ENCODE measurements at places on chromosomes 7 and 10.

- DNase-seq: no peak
Observed at GRCh38 chr10:128578766-128579165, 452.5 kb upstream of the MKI67 start.

DNA sequence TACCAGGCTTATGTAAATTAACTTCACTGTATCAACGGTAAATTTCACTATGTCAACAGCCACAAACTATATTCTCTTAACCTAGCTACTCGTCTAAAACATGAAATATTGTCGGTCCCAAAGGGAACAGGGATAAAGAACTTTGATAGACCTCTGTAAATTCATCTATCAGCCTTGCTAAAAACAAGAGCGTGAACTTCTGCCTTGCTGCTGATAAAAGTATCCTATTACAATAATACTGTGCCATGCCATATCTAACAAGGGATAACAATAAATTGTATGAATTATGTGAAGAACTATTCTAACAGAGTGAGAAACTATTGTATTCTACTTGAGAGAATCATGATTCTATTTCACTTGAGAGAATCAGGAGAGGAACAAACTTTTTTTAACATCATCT, 117.2 kb downstream of the CNOT4 start:
- no peak for DNase-seq

DNA sequence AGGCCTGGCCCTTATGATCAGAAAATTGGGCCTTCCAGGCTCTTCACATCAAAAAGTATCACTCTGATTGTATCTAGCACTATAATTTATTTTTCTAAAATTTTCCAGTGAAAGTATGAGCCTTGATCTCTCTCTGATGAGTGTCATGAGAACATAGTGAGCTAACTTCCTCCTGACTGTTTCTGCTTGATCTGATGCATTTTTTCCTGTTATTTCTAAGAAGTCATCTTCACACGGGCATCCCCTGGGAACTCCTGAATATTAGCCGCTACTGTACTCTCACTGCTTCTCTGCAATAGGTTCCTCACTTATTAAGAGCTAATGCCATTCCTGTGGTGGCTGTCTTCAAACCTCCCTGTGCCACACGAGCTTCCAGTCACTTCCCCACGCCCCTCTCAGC, 63.1 kb upstream of the ZPBP start:
- no peak for DNase-seq

DNA sequence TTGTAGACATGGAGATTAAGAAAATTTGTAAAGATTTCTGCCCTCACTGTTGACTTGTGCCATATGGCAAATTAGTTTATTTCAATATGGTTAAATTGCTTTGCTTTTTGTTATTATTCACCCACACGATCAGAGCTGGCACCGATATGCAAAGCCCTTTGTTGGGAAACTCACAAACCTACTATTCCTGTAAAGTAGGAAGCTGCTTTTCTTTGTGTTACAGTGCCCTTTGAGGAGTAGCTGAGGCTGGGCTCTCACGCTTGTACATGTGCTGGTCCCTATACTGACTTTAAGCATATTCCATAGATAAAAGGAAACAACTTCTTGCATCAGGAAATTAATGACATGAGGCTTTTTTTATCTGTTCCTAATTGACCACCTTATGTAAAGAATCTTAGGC, 17.6 kb upstream of the AOAH start:
- no peak for DNase-seq

DNA sequence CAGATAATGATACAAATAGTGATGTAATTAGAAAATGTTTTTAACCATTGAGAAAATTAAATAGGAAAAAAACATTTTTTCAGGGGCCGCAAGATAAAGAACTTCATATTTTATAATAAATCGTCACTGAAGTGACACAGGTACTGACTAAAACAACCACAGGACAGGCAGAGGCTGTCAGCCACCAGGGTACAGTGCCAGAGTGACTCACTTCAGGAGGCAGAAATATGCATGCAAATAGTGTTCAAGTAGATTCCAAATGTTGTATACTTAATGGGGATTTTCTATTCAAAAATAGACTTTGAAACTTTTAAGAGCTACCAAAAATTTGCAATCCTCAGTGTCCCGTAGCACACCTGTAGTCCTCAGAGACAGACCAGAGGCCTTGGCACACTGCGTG, 68.6 kb downstream of the FRMPD2 start:
- DNase-seq: no peak

DNA sequence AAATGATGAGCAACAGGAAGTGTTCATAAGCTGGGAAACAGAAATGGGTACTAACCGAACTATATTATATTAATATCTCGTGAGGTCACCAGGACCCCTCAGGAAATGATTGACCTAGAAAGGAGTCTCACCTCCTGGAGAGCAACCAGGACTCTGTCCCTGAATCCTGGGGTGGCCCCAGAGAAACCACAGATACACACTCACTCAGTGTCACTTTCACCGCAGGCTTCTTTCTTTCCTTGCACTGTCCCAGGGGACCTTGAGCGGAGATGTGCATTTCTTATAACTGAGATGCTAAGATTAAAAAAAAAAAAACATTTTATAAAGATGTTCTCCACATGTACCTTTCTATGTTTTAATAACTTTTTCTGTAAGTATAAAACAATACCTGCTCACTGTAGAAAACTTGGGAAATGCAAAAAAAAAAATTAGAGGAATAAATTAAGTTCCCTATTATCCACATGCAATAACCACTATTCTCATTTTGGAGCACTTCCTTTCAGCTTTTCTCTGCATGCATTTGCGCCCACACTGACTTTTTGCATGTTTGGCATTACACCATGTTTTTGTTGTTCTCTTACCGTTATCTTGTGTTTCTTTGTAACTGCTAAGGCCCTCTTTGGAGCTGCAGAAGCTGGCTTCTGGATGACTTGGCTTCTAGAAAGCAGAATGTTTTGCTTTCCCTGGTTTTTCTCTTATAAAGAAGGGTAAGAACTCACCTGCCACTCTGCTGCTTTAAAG, 15.0 kb downstream of the NOD1 start:
- DNase-seq: no peak

DNA sequence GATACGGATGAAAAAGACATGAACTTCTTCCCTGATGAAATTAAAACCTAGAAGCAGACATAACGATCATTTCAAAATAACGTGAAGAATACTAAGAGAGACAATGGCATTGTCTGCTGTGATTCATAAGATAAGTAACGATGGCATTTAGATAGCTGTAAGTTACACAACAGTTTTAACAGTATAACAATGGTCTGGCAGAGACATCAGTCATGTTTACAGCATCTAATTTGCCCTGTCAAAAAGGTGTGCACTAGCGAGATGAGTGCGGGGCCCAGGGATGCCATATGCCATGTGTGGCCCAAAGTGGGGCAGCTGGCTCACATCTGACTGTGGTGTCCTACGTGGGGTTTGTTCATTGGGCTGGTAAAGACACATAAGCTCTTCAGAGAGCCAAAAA, 55.7 kb upstream of the RHEB start:
- DNase-seq: no peak

DNA sequence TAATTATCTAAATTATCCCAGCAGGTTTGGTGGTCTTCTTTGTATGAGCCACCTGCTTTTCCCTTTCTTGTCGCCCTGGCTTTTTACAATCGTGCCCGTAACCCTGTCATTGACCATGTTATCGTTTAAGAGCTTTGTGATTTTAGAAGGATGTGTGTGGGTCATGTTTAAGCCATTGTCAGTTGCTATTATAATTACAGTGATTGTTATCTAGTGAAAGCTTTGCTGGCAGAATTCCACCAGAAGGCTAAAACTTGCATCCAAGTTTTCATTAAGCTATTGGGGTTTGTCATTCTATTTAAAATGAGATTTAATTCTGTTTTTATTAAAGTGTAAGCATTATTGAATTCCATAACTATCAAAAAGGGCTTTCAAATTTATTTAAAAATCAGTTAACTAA, 354.2 kb upstream of the TMEM229A start:
- DNase-seq: no peak

DNA sequence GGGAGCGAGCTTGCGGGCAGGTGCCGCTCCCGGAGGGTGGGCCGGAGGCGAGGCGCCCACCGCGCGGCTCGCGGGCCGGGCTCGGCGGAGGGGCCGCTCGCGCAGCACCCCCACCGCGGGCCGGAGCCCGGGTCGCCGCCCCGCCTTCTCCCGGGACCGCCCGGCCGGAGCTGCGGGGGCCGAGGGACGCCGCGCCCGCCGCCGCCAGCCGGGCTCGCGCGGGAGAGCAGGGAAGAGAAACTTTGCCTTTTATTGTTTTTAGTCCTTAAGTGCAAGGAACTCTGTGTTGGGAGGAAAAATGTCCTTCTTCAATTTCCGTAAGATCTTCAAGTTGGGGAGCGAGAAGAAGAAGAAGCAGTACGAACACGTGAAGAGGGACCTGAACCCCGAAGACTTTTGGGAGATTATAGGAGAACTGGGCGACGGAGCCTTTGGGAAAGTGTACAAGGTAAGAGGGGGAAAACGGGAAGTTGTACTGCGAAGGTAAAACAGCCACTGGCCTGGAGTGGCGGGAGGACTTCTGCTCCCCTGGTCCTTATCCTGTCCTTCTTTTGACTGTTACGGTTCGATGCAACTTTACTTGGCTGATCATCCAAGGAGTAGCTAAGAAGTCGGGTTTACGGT, 620 bp downstream of the SLK start:
- no peak for DNase-seq

- DNase-seq: no peak
Observed at GRCh38 chr10:22698941-22699440, 15.4 kb downstream of the PIP4K2A start.

DNA sequence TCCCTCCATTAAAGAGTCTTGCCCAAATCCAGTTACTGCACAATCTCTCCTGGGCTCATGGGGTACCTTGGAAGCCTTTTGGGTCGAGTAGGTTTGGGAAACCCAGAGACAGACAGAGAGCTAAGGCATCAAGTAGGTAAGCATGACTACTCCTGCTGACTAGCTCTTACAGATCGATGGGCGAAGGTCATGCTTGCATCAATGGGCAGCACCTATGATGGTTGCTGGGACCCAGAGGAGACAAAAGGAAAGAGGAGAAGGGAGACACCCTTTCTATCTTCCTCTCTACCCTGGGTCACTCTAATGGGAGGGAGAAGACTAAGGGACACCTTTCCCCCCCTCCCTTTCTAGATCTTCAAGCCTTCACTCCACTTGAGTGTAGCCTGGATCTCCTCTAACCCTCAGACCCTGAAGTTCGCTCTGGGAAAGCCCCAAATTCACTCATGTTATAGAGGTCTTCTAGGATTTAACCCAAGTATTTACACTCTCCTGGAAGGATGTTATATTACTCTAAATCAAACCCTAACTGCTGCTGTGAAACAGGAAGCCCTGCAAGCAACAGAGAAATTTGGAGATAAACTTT, 31.6 kb upstream of the ZNF746 start:
- DNase-seq: no peak

- DNase-seq: no peak
Observed at GRCh38 chr7:16919440-16919839, 37.7 kb upstream of the AGR3 start.

- DNase-seq: no peak
Observed at GRCh38 chr7:43456200-43456599, 126.7 kb upstream of the STK17A start.

GRCh38 chr10:119516381-119517234, 25.9 kb downstream of the RGS10 start:
- DNase-seq: no peak

- DNase-seq: no peak
Observed at GRCh38 chr10:49518982-49519578, 19.8 kb downstream of the ERCC6 start.

GRCh38 chr7:136728945-136729344, 139.5 kb upstream of the CHRM2 start:
- DNase-seq: no peak

DNA sequence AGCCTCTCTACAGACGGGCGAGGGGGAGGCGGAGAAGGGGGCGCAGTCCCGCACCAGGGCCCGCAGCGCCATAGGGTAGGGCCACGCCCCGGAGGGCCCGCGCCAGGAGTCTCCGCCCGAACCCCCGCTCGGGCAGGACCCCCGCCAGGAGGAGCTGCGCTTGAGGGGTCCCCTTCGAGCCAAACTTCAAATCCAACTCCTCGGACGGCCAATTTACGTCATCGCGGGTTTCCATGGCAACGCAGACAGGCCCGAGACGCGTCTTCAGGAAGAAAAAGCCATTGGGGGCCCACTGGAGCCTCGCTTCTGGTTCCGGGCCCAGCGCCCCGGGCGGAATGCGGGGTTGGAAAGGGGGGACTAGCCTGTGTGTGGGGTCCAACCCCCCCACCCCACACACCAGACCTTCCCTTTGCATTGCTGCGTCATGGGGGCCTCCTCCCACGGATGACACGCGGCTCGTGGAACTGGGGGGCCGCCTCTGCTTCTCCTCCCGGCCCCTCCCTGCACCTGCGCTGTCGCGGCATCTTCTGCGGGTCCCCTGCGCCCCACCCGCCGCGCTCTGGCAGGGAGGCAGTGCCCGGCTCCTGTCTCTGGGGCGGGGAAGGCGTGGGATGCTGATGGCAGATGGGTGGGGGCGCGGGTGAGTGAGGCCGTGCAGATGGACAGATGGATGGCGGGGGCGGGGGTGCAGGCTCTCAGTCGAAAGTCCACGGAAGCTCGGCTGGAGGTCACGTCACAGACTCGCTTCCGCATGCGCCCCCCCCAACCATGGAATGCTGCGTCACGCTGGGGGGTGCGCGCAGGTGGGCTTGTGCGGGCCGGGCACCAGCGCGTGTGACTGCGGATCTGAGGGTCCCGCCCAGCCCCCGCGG, 1.2 kb downstream of the CALY start:
- peak; percentile 77 for DNase-seq

- DNase-seq: no peak
Observed at GRCh38 chr7:91383053-91383904, 119.0 kb downstream of the FZD1 start.

DNA sequence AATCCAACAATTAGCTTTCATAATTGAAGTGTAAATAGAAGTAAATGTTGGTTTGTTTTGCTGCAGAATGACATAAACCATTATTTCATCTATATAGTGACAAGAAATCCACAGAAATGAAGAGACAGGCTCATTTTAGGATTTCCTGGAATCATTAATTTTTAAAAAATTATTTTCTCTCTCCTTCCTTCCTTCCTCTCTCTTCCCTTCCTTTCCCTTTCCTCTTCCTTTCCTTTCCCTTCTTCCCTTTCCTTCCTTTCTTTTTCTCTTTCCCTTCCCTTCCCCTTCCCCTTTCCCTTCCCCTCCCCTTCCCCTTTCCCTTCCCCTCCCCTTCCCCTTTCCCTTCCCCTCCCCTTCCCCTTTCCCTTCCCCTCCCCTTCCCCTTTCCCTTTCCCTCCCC, 51.2 kb upstream of the KMT2C start:
- no peak for DNase-seq

DNA sequence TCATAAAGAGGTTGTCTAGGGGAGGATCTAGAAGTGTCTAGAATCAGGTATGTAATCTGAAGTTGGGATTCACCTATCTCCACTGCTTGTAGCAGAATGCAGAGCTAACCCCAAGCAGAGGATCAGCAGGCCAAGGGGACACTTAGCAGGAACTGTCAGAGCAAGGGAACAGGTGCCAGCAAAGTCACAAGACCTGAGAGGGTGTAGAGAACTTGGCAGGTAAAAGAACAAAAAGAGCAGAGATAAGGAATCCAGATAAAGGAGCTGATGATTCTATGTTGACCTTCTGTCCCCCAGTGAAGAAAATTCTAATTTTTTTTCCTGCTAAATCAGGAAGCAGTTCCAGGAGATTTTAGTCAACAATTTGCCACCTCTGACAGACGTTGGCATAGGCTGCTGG, 91.4 kb upstream of the CCDC71L start:
- no peak for DNase-seq

GRCh38 chr7:95589031-95589430, 7.3 kb downstream of the PDK4 start:
- DNase-seq: no peak

GRCh38 chr7:133934262-133934976, 192.7 kb upstream of the LRGUK start:
- no peak for DNase-seq

GRCh38 chr10:61389887-61390286, 63.3 kb downstream of the TMEM26 start:
- no peak for DNase-seq

Measured in psoas muscle (tissue), 8 donors.